Vagina (tissue), 2 donors: ENCODE measurements at places on chromosomes 13 and 19.

DNA sequence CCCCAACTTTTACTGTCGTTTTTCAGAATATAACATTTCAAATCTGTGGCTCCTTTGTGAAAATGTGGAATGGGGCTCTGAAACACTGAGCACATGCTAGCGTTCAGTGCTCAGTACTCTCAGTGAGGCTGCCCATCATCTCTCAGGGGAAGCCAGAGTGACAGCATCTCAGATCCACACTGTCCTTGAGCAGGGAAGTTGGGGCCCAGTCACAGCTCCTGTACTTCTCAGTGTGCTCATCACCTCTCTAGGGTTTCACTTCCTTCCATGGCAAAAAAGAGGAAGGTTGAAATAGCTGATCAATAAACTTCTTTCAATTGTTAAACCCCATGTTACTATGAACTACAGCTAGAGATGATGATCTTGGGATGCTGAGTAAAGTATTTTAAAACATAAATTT is 565.9 kb upstream of the SPRY2 start:
- no peak overlapping the region for H3K27ac ChIP-seq
- DNase-seq = no peak
- H3K36me3 ChIP-seq = no peaks in the 10 kb centered on the region
- H3K4me3 ChIP-seq = no peak overlapping the region
- no peaks in the 10 kb centered on the region for H3K4me1 ChIP-seq

GRCh38 chr19:34985249-34986022 is 14.7 kb upstream of the GRAMD1A start:
- no peak for DNase-seq
- H3K27me3 ChIP-seq = no peaks in the 10 kb centered on the region
- H3K4me3 ChIP-seq = no peak overlapping the region
- no peaks in the 10 kb centered on the region for H3K36me3 ChIP-seq
- H3K27ac ChIP-seq = no peak overlapping the region
- H3K4me1 ChIP-seq = peaks cover 4% of the 10 kb centered on the region

GRCh38 chr13:113145496-113145895 is 13.0 kb upstream of the PROZ start:
- no peaks in the 10 kb centered on the region for H3K36me3 ChIP-seq
- H3K27ac ChIP-seq = no peak overlapping the region
- no peaks in the 10 kb centered on the region for H3K4me1 ChIP-seq
- DNase-seq = peak; percentile 55
- H3K4me3 ChIP-seq = no peak overlapping the region

DNA sequence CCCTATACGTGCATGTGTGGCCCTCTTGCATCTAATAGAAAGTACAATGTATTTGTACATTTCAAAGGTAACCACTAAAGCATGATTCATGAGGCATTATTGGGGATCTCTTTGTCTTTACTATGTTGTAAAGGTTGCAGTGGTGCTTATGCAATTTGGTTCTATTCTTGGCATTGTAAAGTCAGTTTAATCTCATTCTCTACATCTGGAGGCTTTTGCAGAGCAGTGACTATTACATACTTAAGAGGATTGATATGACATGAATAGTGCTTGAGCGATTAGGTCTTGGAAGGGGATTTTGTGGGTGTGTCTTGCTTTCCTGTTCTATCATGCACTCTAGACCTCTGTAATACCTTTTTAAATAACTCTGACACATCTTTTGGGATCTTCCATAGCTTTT is 610.0 kb downstream of the EFNB2 start:
- no peaks in the 10 kb centered on the region for H3K27me3 ChIP-seq
- H3K4me3 ChIP-seq = no peak overlapping the region
- no peak overlapping the region for H3K27ac ChIP-seq
- H3K4me1 ChIP-seq = peaks cover 8% of the 10 kb centered on the region
- no peak for DNase-seq

GRCh38 chr13:75579529-75579928 is 29.9 kb downstream of the UCHL3 start:
- no peaks in the 10 kb centered on the region for H3K27me3 ChIP-seq
- H3K4me1 ChIP-seq = no peaks in the 10 kb centered on the region
- DNase-seq = no peak
- no peak overlapping the region for H3K4me3 ChIP-seq

GRCh38 chr19:41476583-41476982 is 33.6 kb downstream of the ERICH4 start:
- no peaks in the 10 kb centered on the region for H3K27me3 ChIP-seq
- H3K27ac ChIP-seq = no peak overlapping the region
- no peak for DNase-seq
- no peaks in the 10 kb centered on the region for H3K36me3 ChIP-seq

GRCh38 chr19:37243206-37243632 is 25.2 kb downstream of the ZNF383 start:
- H3K36me3 ChIP-seq = peaks cover 6% of the 10 kb centered on the region
- no peak overlapping the region for H3K4me3 ChIP-seq
- H3K4me1 ChIP-seq = no peaks in the 10 kb centered on the region

- H3K36me3 ChIP-seq = no peaks in the 10 kb centered on the region
- H3K27me3 ChIP-seq = no peaks in the 10 kb centered on the region
- no peaks in the 10 kb centered on the region for H3K4me1 ChIP-seq
- no peak overlapping the region for H3K4me3 ChIP-seq
Observed at GRCh38 chr13:75628801-75629200, 7.3 kb upstream of the LMO7 start.

GRCh38 chr13:112113851-112114250 is 46.9 kb downstream of the SOX1 start:
- no peak overlapping the region for H3K4me3 ChIP-seq
- no peaks in the 10 kb centered on the region for H3K27me3 ChIP-seq
- no peaks in the 10 kb centered on the region for H3K4me1 ChIP-seq
- H3K27ac ChIP-seq = no peak overlapping the region
- no peaks in the 10 kb centered on the region for H3K36me3 ChIP-seq

DNA sequence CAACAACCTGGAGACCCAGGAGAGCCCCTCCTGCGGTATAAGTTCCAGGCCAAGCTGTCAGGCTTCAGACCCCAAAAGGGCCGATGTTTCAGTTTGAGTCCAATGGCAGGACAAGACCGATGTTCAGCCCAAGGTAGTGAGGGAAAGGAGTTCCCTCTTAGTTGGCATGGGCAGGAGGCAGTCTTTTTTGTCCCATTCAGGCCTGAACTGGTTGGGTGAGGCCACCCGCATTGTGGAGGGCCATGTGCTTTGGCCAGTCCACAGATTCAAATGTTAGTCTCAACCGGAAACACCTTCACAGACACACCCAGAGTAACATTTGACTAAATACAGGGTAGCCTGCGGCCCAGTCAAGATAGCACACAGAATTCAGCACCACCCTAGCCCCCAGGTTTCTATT is 89.6 kb upstream of the ANKRD10 start:
- H3K27ac ChIP-seq = no peak overlapping the region
- no peak overlapping the region for H3K4me3 ChIP-seq
- H3K27me3 ChIP-seq = no peaks in the 10 kb centered on the region
- no peak for DNase-seq
- peaks cover 7% of the 10 kb centered on the region for H3K4me1 ChIP-seq

GRCh38 chr13:42047561-42048341 is 697 bp upstream of the DGKH start:
- H3K27ac ChIP-seq = peak overlapping the region; percentile 92
- H3K36me3 ChIP-seq = no peaks in the 10 kb centered on the region
- no peaks in the 10 kb centered on the region for H3K27me3 ChIP-seq

DNA sequence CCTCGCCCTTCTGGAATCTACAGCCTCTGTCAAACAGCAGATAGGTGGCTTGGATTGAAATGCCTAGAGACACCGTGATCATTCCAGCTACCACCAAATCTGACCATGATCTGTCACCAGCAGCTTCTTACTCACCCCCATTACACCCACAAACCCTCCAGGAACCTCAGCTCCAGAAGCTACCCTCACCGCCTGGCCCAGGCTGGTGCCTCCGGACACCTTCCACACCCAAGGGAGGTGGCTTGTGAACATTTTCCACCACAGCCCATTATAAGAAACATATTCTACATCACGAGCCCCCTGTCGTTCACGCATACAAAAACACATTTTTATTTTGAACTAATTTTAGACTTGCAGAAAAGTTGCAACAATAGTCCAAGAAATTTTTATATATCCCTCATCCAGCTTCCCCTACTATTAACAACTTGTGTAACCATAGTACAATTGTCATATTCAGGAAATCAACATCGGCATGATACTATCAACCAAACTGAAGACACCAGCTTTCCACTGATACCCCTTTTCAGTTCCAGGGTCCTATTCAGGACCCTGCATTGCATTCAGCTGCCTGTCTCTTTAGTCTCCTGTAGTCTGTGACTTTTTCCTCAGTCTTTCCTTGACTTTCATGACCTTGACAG is 15.4 kb upstream of the UBE2L5 start:
- H3K27me3 ChIP-seq = no peaks in the 10 kb centered on the region
- H3K27ac ChIP-seq = no peak overlapping the region
- no peak for DNase-seq
- no peaks in the 10 kb centered on the region for H3K36me3 ChIP-seq
- no peak overlapping the region for H3K4me3 ChIP-seq
- H3K4me1 ChIP-seq = peaks cover 36% of the 10 kb centered on the region

DNA sequence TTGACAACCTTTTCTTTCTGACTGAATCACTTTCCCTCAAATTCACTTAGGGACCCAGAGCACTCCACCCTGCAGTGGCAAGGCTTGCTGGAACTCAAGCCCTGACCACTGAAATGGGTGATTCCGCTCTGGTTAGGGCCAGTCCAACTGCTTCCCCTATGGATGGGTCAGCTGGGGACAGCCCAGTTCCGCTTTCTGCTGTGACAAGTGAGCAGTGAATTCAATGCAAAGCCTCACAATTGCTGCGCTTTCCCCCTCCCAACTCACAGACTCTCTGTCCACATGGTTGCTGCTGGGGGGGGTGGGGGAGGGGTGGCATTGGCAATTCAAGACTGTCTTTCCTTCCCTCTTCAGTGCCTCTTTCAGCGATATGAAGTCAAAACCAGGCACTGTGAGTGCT is 18.7 kb downstream of the CD70 start:
- no peaks in the 10 kb centered on the region for H3K27me3 ChIP-seq
- DNase-seq = no peak
- H3K27ac ChIP-seq = no peak overlapping the region
- peaks cover 6% of the 10 kb centered on the region for H3K4me1 ChIP-seq

GRCh38 chr13:40581277-40581579 is 85.2 kb downstream of the FOXO1 start:
- H3K36me3 ChIP-seq = peaks cover 6% of the 10 kb centered on the region
- no peak for DNase-seq
- H3K4me3 ChIP-seq = no peak overlapping the region
- peaks cover 54% of the 10 kb centered on the region for H3K4me1 ChIP-seq

- H3K4me1 ChIP-seq = no peaks in the 10 kb centered on the region
- DNase-seq = no peak
- H3K36me3 ChIP-seq = no peaks in the 10 kb centered on the region
- no peak overlapping the region for H3K4me3 ChIP-seq
- H3K27me3 ChIP-seq = no peaks in the 10 kb centered on the region
- H3K27ac ChIP-seq = no peak overlapping the region
Observed at GRCh38 chr13:76822698-76823267, 63.4 kb downstream of the KCTD12 start.

DNA sequence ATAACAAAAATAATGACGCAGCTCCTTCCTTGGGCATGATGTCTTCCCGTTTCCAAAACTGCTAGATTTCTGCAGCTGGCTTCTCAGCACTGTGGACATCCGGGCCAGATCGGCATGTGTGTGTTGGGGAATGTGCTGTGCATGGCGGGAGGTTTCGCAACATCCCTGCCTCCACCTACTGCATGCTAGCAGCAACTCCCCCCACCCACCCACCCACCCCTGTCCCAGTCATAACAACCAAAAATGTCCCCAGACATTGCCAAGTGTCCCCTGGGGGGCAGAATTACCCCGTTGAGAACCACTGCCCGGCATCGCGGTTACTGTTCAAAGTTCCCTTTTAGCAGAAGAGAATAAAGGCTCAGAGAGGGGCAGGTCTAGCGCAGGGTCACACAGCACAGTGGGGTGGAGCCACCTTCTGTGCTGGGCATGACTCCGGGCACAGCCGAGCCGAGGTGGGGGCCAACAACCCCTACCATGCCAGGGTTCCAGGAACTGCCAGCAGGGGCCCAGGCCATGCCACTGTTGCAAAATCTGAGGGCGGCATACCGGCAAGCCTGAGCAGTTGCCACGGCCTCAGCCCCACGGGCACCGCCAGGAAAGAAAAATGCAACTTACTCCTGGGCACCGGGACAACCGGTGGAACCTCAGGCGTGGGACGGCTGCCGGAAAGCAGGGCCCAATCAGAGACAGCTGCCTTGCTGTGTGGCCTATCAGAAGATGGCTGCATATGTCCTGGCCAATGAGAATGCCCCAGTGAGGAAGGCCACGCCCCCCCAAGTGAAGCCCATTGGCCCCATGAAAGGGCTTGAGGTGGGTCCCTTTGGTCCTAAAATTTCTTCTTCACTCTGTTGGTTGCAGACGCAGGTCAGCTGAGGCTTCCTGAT is 22.5 kb upstream of the NFIC start:
- no peak for DNase-seq
- H3K4me1 ChIP-seq = peaks cover 41% of the 10 kb centered on the region
- H3K4me3 ChIP-seq = peak overlapping the region; percentile 37
